ENCODE measurements at places on chromosomes 7 and 10.

- peak; percentile 84 for DNase-seq
Measured at GRCh38 chr10:102643336-102644065, 778 bp upstream of the TRIM8 start.

GRCh38 chr7:65503434-65504152, 129.9 kb downstream of the ZNF92 start:
- no peak for DNase-seq

- DNase-seq = peak; percentile 64
Measured at GRCh38 chr10:4820804-4821401, 5.1 kb upstream of the AKR1E2 start.

DNA sequence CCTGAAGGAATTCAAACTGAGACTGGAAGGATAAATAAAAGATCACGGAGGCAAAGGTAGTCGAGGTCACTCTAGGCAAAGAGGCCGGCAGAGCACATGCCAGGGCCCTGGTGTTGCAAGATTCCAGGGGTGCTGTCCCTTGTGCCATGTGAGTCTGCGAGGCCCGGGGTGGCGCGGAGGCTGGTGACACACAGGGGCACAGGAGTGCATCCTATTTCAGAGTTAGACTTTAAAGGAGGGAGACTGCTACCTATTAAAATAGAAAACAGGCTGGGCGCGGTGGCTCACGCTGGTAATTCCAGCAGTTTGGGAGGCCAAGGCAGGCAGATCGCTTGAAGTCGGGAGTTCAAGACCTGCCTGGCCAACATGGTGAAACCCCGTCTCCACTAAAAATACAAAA, 12.6 kb downstream of the BEND7 start:
- DNase-seq = no peak

DNA sequence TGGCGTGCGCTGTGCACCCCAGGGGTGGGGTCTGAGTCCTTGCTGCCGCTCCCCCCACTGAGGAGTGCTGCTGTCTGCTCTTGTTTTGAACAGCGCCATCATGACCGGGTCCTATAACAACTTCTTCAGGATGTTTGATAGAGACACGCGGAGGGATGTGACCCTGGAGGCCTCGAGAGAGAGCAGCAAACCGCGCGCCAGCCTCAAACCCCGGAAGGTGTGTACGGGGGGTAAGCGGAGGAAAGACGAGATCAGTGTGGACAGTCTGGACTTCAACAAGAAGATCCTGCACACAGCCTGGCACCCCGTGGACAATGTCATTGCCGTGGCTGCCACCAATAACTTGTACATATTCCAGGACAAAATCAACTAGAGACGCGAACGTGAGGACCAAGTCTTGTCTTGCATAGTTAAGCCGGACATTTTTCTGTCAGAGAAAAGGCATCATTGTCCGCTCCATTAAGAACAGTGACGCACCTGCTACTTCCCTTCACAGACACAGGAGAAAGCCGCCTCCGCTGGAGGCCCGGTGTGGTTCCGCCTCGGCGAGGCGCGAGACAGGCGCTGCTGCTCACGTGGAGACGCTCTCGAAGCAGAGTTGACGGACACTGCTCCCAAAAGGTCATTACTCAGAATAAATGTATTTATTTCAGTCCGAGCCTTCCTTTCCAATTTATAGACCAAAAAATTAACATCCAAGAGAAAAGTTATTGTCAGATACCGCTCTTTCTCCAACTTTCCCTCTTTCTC, 26.0 kb downstream of the BNIP3 start:
- no peak for DNase-seq

GRCh38 chr7:33841705-33842129, 63.6 kb upstream of the BMPER start:
- peak; percentile 42 for DNase-seq

- DNase-seq = no peak
Measured at GRCh38 chr10:23514321-23514720, 75.4 kb downstream of the OTUD1 start.

- DNase-seq = no peak
Measured at GRCh38 chr7:100401811-100402210, 26.7 kb downstream of the ZCWPW1 start.

- no peak for DNase-seq
Measured at GRCh38 chr10:79051766-79052165, 17.0 kb upstream of the ZMIZ1 start.

DNA sequence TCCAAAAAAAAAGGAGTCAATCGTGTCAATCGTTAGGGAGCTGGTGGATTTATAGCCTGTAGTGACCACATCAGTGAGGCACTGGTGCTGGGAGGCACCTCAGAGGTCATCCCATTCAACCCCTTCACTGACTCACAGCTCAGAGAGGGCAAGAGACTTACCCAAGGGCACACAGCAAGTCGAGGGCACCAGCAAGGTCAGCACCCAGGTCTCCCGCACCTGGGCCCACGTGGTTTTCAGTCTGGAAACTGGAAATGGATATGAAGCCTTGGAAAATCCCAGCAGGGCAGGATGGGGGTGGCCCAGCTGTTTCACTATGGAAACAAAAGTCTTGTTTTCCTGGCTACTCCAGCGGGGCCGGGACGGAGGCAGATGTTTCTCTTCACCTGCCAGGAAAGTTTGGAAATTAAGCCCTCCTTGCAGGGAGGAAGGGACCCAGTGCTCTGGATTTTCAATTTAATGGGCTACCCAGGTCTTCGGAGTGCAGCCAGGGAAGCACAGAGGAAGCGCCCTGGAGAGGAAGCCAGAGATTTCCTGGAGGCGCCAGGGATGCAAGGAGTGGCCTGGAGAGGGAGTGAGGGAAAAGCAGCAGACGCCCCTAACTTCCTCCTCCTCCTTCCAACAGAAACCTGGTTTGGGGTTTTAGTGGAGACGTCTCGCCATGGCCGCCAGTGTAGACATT, 157.2 kb upstream of the TNRC18 start:
- DNase-seq = no peak

DNA sequence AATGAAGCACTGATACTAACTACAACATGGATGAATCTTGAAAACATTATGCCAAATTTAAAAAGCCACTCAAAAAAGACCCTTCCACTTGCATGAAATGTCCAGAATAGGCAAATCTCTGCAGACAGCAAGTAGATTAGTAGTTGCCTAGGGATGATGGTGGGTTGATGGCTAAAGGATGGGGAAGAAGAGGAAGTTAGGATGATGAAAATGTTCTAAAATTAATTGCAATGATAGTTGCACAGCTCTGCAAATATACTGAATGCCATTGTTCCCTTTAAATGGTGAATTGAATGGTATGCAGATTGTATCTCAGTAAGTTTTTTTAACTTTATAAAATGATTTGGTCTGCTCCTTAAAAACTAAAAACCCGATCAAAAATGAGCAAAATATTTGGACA, 7.3 kb upstream of the LIPA start:
- no peak for DNase-seq

DNA sequence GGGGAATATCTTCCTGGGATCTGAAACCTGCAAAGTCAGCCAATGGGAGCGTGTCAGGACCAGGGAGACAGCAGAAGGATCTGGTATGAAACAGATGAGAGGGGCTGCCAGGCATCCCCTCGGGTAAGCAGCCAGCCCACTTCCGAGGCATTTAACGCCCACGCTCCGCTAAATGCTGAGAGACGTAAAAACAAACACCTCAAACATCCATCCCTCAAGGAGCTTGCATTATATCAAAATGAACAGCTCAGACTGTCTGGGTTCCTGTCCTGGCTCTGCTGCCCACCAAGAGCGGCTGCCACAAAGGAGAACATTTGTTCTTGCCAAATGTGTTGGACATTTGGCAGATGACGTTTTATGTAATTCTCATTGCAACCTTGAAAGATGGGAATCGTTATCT, 7.0 kb upstream of the SERPINE1 start:
- no peak for DNase-seq

- no peak for DNase-seq
Measured at GRCh38 chr7:34973400-34973760, 63.9 kb downstream of the DPY19L1 start.

- peak; percentile 44 for DNase-seq
Measured at GRCh38 chr7:134454277-134454676, 4.6 kb downstream of the AKR1B1 start.

DNA sequence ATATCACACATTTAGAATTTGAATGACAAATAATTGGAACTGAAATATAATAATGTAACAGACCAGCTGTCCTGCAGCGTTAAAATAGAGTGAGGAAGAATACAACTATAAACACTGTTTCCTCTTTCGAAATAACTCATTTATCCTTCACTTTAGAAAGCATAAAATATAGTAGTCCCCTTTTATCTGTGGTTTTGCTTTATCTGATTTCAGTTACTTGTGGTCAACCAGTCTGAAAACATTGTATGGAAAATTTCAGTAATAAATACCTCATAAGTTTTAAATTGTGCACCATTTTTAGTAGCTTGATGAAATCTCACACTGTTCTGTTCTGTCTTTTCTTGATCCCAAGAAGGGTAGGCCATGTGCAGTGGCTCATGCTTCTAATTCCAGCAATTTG, 31.7 kb downstream of the POLR1F start:
- no peak for DNase-seq

GRCh38 chr10:78972947-78973900, 95.5 kb upstream of the ZMIZ1 start:
- DNase-seq = peak; percentile 94

DNA sequence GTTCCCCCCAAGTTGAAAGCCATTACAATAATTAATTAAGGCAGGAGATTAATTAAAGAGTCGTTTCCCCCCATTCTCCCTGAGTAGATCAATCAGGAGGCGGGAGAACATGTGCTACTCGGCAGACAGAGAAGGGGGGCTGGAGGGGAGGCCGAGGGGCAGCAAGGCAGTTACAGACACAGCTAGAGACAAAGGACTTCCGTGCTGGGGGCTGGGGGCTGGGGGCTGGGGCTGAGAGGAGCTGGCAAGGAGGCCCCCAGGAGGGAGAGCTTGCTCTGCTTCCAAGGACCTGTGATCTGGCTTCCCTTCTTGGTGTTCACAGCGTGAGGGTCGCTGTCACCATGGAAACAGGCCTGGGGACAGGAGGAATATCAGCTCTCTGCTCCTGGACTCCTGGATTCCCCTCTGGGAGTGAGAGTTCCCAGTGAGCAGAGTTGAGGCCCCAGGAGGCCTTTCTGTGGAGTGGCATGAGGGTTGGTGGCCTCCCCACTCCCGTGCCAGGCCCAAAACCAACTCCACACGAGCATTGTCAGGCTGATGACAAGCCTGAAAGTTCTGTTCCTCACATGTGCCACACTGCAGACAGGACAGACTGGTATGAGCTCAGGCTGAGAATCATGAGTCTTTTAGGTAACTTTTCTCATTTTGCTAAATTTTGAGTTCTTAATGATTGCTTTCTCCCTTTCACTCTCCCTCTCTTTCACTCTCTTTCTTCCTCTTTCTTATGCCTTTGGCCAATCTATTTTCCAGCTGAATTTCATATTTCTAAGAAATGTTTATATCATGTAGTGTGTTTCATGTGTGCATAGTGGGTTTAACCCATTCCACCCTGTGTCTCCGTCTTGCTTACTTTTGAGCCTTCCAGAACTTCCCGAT, 16.4 kb downstream of the FAM241B start:
- DNase-seq = no peak

Data from Ammon's horn (tissue), 1 donor.